ENCODE measurements at places on chromosomes 7 and 10.

DNA sequence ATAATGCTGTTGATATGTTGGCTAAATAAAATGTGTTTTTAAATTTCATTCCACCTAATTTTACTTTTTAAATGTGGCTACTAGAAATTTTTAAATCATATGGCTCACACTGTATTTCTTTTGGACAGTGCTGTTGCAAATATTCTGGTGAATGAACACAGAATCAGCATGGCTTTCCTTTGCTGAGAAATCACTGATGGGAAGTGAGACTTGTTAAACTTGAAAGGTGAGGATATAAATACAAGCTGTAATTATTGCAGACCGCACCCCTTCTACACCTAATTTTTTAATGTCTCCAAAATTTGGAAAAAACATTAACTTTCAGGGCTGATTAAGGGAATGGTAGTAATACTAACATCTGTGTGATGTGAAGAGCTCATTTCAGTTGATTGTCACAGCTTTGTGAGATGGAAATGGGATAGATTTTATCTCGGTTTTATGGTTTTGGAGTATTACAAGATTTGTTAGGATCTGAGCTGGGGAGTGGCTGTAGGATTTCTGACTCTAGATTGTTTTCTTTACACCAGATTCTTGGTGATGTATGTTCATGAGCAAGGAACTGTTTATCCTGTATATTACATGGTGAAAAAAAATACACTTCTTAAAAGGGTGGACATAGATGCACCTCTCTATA, 1.3 kb downstream of the MIOS start:
- DNase-seq: no peak

DNA sequence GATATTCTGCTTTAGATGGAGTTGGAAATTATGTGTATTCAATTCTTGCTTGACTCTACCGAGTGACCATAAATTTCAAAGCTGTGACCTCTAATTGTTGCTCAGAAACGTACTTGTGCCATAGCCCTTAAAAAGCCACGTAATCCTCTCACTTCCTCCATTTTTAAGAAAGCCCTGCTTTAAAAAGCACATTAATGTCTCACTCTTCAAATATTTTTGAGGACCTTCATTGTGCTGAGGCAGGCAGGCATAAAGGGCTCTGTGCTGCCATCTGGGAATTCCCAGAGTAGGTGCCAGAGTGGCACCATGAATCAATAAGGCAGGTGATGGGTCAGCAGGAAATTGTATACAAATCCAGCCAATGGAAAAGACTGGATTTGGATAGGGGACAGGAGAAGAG, 97.7 kb upstream of the FAM204A start:
- no peak for DNase-seq

- no peak for DNase-seq
These were observed 58.1 kb downstream of the PODXL start for GRCh38 chr7:131498237-131498885.

- DNase-seq: no peak
These were observed 609.4 kb upstream of the PCDH15 start for GRCh38 chr10:55410415-55410885.

DNA sequence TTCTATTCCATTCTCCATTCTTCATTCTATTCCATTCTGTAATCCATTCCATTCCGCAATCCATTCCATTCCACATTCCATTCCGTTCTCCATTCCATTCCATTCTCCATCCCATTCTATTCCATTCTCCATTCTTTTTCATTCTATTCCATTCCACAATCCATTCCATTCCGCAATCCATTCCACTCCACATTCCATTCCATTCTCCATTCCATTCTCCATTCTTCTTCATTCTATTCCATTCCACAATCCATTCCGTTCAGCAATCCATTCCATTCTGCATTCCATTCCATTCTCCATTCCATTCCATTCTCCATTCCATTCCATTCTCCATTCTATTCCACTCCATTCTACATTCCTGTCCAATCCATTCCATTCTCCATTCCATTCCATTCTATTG, 85.2 kb downstream of the NSUN6 start:
- DNase-seq: no peak

- no peak for DNase-seq
These were observed at the start of gene ASZ1 for GRCh38 chr7:117427258-117427701. Gene ASZ1, minus strand, starts transcription at chr7:117427493. Its CDS starts 33 bp downstream, at chr7:117427460.

- no peak for DNase-seq
These were observed 1.7 kb downstream of the LRRN3 start for GRCh38 chr7:111092406-111093236.

DNA sequence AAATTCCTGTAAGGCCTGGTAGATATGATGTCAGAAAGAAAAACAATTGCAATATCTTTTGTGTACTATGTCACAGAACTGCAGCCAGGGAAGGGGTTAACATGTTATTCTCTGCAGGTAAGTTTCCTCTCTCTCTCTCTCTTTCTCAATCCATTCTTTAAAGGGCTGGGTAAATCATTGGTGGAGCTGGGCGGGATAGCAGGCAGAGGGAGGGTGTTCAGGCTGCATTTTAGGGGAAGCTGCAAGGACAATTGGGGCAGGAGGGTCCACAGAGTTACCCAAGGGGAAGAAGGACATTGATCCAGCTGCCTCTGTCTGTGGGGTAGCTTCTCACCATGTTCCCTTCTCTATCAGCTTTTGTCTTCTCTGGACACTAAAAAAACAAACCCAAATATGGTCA, 153.9 kb upstream of the BMPER start:
- DNase-seq: no peak

DNA sequence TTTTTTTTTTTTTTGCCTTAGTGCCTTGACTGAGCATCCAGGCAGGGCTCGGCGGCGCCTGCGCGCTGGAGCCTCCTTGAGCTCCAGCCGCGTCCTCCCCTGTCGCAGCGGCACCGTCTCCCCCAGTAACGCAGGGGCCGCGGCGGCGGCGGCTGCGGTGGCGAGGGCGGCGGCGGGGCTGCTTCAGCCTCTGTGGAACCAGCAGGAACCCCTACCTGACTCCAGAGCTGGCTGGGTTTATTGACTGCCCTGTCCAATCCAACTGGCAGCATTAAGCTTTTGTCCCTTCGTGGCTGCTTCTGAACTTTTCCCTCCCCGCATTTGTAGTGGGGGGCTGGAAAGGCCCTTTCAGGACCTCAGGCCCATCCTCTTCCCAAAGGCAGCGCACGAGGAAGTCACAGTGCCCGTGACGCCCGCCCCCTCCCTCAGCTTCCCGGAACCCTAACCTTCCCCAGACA, at the start of gene GPR85:
Gene GPR85, minus strand, starts transcription at position 397 of the 458 bp plus-strand sequence. CDS start 2,106 bp downstream, outside the sequence.
- peak; percentile 7 for DNase-seq

DNA sequence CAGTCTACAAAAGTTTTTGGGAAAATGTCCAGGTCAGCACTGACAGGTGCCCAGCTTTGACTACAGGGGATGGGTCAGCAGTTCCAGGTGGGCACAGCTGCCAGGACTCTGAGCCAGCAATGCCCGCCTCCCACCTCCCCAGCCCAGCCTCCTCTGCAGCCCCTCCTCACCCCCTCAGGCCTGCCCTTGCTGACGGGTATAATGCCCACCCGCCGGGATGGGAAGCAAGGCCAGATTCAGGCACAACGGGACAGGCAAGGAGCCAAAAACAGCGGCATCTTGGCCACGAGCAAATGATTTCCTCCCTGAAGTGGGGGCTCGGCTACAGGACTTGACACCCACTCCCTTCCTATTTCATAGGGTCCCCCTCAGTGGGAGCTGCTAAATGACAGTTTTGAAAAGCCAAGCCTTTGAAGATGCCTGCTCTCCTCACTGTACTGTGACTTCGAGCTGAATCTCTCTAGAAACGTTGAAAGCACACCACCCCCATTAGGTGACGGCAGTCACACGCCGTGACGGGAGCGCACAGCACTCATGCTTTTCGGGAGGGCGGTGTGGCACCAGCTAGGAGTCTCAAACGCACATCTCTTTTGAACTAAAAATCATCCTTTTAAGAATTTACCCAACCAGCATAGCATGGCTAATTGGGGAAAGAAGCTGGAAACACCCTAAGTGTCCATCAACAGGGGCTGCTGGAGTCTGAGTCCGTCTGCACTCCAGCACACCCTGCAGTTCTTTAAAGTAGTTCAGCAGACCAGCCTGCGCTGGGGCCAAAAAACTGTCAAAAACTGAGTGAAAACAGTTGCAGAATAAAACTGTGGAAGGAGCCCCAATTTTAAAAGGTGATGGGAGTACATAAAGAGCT, 29.6 kb downstream of the MAD1L1 start:
- DNase-seq: no peak

DNA sequence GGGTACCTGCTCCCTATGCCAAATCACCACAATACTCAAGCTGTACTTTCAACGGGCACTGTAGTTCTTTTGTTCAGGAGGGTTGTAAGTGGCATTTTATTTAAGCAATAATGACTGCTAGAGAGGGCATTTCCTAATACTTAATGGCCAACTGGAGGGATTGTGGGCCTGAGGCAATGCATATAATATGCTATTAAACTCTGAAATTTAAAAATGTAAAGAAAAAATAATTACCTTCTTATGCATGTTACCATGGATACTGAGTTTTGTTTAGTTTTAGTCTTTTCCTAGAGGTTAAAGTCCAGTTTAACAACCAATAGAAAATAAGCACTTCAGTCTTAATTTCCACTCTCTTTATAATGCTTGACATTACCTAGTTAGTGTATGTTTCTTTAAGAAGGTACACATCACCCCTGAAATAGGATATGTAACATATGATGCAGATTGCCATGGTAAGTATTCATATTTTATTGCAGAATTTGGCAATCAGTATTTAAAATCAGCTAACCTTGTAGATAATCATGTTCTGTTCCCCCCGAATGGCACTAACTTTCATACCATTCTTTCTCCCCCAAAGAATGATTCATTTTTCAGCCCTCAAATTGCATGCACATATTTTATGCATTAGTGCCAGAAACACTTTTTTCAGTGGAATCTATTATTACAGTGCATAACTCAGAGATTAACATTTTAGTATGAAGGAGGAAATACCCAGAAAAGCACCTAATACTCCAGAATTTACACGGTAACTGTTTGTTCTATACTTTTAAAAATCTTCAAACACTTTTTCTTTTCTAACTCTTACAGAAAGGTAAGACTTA, 90.3 kb upstream of the ZNF438 start:
- DNase-seq: no peak

DNA sequence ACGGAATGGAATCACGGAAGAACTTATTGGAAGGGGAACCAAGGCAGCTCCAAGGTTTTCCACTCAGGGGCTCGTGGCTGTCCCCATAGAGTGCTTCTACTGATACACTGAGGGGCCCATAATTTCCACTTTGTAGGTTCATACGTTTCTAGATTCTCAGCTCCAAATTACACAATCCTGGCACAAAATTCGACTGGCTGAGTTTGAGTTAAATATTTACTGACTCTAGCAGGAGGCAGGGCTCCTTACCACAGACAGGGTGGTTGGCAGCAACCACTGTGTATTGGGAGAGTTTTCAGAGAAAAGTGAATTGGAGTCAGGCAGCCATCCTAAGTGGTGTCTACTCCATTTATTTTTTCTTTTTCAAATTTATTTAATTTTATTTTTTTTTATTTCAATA, 55.4 kb upstream of the SEC61G start:
- DNase-seq: no peak

DNA sequence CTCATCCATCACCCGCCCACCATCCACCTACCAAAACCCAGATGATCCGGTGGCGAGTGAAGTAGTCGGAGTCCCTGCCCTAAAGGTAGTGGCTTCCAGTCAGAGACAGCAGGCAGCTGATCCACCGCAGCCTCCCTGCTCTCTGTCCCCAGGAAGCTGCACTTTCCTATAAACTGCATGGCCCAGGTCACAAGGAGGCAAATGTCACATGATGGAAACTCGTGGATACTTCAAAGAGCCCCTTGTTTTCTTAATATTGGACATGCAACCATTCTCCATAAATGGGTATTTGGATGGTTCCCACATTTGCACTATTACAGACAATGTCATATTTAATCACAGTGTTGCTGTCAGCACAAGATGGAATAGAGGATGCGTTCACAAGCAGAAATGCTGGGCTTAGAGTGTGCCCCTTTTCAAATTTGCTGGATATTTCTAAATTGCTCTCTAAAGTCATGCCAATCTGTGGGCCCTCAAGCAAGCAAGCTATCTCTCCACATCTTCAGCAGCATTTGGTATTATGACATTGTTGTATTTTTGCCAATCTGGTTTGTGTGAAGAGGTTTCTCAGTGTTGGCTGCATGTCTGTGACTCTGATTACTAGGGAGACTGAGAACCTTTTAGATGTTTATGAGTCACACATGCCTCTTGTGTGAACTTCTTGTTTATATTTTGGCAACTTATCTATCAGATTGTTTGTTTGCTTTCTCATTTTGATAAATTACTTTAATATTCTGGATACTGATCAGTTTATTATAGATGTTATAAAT, 822.0 kb downstream of the TNS3 start:
- no peak for DNase-seq

DNA sequence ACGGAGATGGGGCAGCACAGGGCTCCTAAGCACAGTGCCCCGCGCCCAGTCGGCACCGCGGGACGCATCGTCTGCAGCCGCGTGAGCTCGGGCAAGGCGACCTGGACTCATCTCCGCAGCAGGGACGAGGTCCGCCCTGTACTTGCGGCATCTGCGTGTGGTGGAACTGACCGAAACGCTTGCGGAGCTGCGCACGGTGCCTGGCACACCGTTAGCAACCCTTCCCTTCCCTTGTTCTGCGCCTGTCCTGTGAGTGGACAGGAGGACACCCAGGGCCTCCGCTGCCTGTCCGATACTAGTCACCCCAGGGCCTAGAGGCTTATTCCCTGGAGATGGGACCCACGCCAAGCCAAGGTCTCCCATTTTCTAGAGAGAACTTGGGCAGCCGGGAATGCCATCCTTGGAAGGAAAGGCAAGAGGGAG, 98.5 kb downstream of the WDR11 start:
- DNase-seq: no peak

- DNase-seq: no peak
These were observed 1.0 kb downstream of the BEND7 start for GRCh38 chr10:13527864-13528122.

DNA sequence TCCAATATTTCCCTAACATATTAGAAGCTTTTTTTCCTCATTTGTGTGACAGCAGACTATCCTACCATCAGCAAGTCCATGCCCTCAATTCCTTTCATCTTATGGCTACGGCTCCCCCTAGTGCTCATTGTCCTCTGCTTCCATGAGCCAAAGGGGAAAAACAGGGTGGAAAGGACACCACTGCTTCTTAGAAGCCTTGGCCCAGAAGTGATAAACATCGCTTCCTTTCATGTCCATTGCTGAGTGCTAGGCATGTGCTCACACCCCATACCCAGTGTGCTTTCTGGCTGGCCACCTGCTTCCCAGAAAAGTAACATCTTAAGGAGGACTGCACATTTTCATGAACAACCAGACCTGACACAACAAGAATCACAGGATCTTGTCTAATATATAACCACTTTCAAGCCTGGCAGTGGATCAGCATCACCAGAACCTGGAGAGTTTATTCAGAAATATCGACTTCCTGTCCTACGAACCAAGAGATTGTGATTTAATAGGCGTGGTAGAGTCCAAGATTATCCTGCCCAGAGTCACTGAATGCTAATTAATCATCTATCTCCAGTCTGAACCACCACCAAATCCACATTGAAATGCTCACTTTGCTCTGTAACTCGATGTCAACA, 650.5 kb upstream of the SORCS1 start:
- DNase-seq: no peak

DNA sequence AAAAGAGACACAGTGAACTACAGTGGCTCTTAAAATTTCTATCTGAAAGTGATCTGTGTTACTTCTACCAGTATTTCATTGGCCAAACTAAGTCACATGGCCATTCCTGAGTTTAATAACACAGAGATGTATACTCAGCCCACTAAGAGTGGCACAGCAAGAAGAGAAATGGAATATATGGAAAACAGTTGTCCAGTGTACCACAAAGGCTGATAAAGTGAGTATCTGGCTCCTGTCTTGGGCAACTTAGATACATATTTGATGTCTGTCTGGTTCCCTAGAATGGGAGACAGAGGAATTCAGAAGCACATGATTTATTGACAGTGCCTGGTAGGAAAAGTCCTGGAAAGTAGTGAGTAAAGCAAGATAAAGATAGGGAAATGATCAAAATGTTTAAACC, 10.1 kb upstream of the PON1 start:
- no peak for DNase-seq
